ENCODE measurements at places on chromosomes 2 and 18.

DNA sequence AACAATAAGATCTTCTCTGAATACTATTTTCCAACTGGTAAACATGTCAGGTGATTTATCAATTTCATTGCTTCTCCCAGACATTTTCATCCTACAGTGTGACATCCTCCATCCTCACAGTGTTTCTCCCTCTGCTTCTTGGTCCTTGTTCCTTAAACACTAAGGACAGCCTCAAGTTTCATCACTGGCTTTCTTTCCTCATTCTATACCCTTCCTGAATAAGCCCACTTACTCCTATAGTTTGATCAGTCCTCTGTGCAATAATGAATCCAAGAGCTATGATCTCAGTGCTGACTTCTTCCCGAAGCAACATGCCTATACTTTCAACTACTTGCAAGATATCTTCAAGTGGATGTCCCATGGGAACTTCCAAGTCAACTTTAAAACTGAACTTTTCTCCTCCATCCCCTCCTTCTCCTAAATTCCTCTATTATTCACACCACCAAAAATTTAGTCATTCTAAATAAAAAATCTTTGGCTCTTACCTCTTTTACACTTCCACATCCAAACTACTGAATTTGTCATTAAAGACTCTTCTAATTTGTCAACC is 87.6 kb downstream of the FAM228A start:
- no peak for DNase-seq

GRCh38 chr2:159468257-159468656 is 148.1 kb downstream of the BAZ2B start:
- DNase-seq = no peak

DNA sequence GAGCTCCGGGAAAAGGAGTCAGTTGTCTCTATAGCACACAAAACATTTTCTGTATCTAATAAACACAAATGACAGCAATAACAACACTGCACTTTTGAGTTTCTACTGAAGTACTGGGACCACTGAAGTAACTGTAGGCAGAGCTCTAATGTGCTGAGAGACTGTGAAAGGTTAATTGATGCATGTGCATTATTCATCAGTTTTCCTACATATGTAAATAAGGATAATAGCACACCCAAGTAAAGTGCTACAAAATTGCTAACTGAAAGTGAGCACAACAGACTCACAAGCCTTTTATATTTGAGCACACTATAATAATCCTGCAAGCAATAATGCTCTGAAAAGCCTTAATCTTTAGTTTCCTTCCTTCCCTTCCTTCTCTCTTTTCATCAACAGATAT is 1051.6 kb downstream of the LRP1B start:
- no peak for DNase-seq

DNA sequence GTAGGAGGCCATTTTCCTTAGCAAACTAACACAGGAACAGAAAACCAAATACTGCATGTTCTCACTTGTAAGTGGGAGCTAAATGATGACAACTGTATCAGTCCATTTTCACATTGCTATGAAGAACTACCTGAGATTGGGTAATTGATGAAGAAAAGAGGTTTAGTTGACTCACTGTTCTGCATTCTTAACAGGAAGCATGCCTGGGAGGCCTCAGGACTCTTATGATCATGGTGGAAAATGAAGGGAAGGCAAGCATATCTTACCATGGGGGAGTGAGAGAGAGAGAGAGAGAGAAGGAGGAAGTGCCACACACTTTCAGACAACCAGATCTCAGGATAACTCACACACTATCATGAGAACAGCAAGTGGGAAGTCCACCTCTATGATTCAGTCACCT is 105.3 kb downstream of the PARD3B start:
- no peak for DNase-seq
